ENCODE measurements at places on chromosomes 16 and 17.

DNA sequence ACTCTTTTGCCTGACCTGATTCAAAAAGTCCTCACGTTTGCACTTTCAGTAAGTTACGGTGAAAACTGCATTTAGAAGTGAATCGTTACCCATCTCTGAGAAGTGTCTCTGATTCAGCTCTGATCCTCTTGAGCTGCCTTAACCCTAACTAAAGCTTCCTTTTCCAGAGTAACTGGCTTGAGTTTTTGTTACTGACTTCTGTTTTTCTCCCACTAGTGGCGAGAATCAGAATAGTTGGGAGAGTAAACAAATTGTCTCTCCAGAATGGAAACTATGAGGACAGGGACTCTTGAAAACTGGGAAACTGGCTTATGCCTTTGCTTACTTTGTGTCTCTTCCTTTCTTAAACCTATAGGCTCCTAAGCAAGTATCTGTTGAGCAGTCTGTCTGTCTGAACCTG is 31.3 kb upstream of the KPNB1 start:
- no peak for DNase-seq

DNA sequence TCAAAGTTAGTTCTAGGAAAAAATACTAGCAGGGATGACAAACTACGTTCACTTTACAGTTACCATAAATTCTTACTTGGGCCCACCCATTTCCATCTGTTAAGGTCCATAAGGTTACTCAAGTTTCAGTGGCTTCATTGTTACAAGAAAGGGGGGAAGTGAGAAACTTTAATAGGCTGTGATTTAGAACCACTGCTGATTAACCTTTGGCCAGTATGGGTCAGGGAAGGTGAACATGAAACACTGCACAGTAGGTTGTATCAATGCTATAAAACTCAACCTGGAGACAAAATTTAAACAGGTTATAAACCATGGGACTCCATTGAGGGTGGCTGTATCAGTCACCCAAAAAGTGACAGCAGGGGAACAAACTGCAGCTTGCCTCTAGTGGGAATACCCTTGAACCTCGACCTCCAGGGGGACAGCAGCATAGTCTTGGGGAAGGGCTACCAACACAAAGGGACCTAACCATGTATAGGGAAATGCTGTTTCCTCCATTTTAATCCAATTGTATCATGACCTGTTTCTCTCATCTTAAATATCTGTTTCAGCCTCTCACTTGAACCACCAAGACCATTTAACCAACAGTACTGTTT is 10.4 kb downstream of the PTRH2 start:
- DNase-seq: no peak

- DNase-seq: no peak
Measured at GRCh38 chr17:33038740-33039139, 47.1 kb downstream of the SPACA3 start.

DNA sequence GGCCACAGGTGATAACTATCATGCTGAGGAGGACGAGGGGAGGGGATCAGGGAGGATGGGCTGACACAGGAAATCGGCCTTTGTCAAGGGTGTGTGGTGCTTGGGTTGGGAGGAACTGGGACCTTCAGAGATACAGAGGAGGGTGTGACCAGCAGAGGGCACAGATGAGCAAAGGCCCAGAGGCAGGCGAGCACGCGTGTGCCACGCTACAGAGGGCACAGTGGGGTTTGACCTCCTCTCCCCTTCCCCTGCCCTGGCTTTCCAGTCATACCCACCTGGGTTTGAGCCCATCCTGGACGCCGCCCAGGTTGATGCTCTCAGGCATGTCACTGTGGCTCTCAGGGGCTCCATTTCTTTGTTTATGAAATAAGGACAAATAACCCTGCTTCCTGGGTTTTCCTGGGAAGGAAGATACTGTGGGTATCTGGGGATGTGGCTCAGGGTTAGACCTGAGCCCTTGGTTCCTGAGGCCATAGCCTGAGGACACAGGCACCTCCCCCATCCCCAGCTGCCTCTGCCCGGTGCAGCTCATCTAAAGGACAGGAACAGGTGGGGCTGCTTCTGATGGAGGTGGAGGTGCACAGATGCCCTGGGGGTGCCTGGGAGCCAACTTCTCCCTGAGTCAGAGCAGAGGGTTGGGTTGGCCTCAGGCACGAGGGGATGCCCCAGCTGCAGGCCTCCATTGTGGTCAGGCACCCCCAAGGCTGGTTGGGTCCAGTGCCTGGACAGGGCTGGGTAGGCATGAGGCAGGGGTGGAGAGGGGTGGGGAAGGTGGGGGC is 51.8 kb downstream of the BEAN1 start:
- DNase-seq: peak; percentile 48

- DNase-seq: no peak
Measured at GRCh38 chr16:10935226-10935915, 6.9 kb downstream of the DEXI start.

DNA sequence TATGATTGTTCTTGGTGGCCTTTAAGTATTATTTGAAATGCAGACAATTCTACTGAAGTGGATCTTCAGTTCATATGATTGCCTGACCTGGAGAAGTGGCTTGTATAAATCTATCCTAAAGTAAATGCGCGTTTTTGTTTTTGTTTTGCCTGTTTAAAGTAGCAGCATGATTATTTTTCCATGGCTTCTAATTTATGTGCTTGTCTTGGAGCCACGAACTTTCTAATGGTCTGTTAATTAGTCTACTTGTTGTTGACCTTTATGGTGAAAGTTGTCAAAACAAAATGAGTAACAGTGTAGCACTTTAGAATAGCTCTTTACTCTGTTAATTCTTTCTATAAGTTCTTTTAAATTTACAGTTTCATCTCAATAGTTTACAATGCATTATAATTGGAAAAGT is 1.7 kb downstream of the PRKAR1A start:
- DNase-seq: no peak

- no peak for DNase-seq
Measured at GRCh38 chr16:9384141-9384540, 292.7 kb downstream of the HAPSTR1 start.

Measured in activated CD8-positive, alpha-beta memory T cell treated with anti-CD3 and anti-CD28 coated beads for 1 hour (primary cell).